Fibroblast of skin of right biceps (primary cell): ENCODE measurements at places on chromosomes 4 and X.

- DNase-seq: no peak
Observed at GRCh38 chrX:1618689-1619088, 3.8 kb downstream of the ASMT start.

DNA sequence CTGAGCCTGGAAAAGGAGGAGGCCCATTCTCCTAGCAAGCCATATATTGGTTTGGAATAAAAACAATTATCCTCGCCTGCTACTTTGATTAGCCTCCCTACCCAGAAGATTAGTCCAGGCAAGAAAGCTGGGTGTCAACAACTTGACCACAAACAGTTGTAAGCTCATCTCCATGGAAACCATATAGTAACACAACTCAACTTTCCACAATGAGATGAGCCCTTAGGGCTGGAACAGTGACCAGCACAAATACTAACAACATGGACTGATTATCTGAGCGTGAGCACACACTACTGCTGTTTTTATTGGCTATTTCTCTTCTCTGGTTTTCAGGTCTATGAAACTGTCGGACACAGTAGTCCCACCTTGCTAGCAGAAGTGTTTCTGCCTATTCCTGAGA lies 80.8 kb downstream of the CC2D2A start:
- no peak for DNase-seq

GRCh38 chr4:8090312-8090711 lies 68.3 kb downstream of the ABLIM2 start:
- peak; percentile 35 for DNase-seq

- DNase-seq: no peak
Observed at GRCh38 chr4:71296945-71297344, 41.9 kb upstream of the SLC4A4 start.

GRCh38 chr4:76681996-76682395 lies 215.9 kb downstream of the SOWAHB start:
- DNase-seq: peak; percentile 23

GRCh38 chr4:2132438-2132837 lies 73.3 kb downstream of the NAT8L start:
- DNase-seq: no peak
